CD4-positive, alpha-beta T cell treated with Interleukin-1 beta for 1 hour (primary cell): ENCODE measurements at places on chromosomes 16 and 17.

GRCh38 chr17:82272495-82273326 lies 789 bp downstream of the CSNK1D start:
- peak; percentile 52 for DNase-seq

DNA sequence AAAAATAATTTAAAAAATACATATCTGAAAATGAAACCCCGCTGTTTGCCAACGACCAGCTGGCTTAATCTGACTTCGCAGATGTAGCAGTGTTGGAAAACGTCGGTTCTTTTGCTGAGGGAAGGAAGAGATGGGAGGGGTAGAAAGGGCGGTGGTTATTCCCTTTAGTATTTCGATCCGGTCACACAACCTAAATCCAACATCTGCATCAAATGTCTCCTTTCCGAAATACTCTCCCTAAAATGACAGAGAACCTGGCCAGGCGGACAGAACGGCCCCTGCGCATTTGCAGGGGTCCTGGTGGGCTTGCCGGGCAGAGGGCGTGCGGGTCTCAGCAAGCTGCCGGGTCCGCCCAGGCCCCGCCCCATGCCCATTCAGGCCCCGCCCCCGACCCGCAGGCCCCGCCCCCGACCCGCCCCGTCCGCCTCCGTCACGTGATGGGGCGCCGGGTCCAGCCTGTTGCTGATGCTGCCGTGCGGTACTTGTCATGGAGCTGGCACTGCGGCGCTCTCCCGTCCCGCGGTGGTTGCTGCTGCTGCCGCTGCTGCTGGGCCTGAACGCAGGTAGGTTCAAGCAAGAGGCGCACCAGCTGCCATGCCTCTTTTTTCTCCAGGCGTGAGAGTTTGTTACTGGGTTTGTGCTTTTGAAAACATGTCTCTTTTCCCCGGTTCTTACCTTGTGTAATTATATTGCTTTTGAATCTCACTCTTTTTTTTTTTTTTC lies at the start of gene SCPEP1:
Gene SCPEP1, plus strand, starts transcription at position 459 of the 723 bp plus-strand sequence. Its CDS starts 29 bp downstream, at position 488.
- peak; percentile 87 for DNase-seq

DNA sequence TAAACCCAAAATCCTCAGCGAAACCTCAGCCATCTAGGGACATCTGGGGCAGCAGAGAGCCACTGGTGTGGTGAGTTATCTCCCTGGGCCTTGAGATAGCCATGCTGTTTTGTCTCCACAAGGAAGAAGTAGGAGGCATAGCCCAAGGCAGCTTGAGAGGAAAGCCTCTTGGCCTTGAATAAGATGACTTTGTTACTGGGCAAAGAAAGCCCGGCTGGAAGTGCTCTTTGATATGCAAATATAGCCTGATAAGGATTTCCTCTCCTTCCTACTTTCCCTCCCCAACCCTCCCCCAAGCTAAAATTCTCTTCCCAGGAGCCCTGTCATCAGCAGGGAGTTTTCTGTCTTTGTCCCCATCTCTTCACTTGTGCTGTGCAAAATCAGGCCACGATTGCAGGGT lies 694.4 kb downstream of the MAF start:
- no peak for DNase-seq

GRCh38 chr16:23514381-23515152 lies 4.3 kb upstream of the GGA2 start:
- DNase-seq: peak; percentile 51

DNA sequence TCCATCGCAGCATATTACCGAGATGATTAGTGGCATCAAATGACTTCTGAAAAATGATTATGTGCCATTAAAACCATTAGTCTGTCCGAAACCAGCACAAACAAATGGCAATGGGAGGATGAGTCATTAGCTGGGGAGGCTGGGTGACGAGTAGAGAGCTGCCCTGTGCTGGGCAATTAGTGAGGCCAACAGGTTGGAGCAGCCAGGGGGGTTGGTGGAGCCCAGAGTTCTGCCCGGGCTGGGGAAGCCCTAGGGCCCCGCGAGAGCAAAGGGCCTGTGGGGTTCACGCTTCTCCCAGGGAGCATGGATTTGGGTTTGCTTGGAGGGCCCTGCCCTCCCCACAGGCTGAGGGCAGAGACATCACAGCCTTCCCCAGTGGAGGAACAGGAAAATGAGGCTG lies 152.1 kb upstream of the RPL38 start:
- DNase-seq: no peak

- peak; percentile 79 for DNase-seq
Measured at GRCh38 chr16:79770244-79771064, 169.9 kb upstream of the MAF start.

- DNase-seq: no peak
Measured at GRCh38 chr16:53458635-53459034, 24.4 kb downstream of the RBL2 start.

DNA sequence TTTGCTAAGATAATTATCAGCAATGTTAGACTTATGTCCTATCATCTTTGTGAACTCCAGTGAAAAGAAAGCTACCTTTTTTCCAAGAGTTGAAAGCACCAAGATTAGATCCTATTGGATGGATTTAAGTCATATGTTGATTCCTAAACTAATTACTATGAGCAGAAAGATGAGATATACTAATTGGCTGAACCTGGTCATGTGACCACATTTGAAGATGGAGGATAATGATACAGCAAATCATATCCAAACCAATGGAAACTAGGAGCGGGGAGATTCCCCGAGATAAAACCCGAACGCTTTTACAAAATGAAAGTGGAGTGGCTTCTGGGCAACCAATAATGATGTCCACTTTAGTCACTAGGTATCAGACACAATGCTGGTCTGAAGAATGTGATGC lies 1060.2 kb upstream of the EEF2KMT start:
- DNase-seq: no peak

DNA sequence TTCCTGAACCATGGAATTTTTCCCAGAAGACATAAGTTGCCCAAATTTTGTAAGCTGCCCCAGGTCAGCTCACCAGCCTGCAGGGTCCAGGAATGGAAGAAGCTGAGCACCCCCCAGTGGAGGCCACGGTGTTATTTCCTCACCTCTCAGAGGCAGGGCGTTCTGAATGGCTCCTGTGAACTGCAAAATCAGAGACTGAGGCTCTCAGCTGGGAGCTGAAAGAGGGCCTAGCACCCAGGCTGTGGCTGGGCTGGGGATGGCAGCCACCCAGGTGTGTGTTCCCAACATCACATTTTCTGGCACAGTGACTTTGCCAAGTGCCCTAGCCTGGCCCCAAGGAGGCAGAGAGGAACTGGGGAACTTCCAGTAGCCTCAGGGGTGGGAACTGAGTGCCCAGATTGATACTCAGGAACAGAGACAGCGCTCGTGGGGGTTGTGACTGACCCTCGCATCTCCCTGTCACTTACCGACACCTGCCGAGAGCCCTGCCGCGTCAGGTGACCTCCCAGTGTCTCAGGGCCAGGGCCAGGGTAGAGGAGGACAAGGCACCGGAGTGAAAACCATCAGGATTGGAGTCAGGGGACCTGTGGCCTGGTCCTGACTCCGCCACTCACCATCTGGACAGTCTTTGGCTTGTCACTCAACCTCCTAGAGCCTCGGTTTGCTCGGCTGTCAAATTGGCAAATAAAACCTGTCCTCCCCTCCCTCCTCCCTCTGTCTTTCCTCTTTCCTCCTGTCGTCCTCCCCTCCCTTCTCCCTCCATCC lies 11.3 kb downstream of the CACNG4 start:
- no peak for DNase-seq

DNA sequence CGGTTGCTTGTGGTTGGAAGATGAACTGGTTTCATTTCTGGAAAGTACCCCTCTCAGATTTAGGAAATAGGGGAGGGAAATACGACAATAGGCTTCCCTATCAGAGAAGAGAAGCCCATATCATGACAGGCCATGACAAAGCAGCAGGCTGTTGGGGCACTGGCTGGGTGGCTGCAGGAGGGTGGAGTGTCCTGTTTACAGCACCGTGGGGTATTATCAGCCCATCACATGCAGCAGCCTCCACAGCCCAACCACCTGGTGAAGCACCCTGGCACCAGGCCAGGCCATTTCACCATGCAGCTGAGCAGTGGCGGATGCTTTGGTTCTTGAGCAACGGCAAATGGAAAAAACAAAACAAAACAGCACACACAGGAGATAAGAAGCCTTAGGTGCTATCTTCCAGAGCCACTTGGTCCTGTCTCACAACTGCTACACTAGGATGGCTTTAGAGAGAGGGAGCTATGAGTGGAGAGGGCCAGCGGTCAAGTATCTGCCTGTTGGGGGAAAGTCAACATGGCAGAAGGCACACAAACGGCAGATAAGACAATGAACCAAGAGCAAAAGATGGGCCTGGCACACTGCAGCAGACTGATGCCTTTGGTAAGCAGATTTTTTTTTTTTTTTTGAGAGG lies 24.2 kb downstream of the FAM117A start:
- DNase-seq: peak; percentile 97

DNA sequence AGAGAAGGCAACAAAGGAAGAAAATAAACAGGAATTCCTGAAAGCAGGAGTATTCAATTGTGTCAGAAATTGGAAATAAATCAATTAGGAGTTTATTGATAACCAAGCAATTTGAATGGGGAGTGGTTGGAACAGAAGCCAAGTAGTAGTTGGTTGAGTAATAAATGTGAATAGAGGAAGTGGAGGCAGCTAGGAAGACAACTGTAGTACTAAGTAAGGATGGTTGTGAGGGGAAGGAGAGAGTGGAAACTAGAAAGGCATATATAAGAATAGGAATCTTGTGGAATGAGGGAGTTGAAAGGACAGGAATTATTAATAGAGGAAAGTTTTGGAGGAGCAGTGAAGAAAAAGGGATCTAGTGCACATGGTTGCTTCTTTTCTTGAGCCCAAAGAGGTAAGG lies 34.4 kb downstream of the NFAT5 start:
- DNase-seq: no peak

- DNase-seq: no peak
Measured at GRCh38 chr17:1995321-1995892, 29.7 kb downstream of the RTN4RL1 start.

- no peak for DNase-seq
Measured at GRCh38 chr16:56549161-56549560, 15.7 kb upstream of the MT4 start.

DNA sequence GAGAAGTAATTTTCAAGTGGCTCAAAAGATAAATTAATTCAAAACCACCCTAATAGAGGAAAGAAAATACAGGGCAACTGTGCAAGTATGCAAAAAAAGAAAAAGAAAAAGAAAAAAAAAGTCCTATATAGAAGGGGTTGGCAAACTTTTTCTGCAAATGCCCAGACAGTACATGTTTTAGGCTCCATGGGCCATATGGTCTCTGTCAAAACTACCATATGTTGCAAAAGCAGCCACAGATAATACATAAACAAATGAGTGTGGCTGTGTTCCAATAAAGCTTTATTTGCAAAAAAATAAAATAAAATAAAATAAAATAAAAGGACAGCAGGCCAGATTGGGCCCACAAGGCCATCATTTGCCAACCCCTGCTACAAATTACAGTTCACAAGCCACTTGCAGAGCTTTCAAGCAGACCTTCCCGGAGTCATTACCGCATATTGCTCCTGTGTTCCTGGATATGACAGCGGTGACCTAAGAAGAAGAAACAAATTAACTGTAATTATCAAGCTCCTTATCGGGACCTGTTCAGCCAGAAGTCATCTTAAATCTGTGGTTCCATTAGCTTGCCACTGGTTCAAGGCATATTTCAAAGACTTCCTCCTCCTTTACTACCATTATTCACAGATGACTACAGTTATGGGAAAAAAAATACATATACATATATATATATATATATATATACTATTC lies 15.9 kb downstream of the ZC3H7A start:
- DNase-seq: no peak

DNA sequence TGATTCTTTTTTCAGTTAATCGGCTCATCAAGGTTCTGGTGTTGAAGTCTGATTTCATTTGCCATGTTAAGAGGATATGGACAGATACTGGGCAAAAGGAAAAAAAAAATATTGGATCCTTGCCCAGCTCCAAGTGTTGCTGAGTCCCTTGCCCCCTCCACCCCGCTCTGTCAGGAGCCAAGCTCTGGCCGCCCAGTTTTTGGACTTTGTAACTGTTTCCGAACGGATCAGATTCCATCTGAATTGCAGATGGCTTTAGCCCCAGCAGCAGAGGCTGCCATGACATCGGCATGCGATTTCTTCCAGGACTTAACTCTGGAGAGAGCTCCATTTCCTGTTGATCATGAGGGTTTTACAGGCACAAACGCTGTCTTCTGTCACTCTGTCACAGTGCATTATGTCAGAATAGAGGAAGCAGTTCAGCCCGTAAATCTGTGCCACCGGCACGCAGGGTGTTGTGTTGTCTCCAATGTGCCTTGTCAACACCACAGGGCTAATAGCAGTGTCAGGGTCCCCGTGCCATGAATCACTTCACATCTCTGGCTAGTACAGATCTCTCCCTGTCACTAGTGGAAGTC lies 615.6 kb downstream of the MAF start:
- DNase-seq: no peak

DNA sequence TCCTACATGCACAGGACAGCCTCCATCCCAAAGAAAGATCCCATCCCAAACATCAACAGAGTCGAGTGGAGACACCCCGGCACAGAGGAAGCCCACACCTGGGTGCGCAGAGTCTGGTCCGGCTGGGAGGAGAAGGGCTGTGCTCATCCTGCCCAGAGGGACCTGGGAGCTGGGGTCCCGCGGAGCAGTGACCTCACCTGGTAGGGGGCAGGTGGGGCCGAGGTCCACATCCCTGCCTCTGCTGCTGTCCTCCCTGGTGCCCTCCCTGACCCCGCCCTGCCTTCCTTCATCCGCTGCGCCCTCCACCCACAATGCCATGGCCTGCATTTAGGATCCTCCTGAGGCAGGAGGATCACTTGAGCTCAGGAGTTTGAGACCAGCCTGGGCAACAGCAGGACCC lies 2.9 kb downstream of the C16orf90 start:
- no peak for DNase-seq

- DNase-seq: no peak
Measured at GRCh38 chr16:20538181-20538580, 38.0 kb downstream of the ACSM2B start.

- DNase-seq: no peak
Measured at GRCh38 chr16:84766978-84767773, 52.6 kb upstream of the CRISPLD2 start.

GRCh38 chr17:35315283-35315682 lies 58.1 kb downstream of the SLFN11 start:
- no peak for DNase-seq

DNA sequence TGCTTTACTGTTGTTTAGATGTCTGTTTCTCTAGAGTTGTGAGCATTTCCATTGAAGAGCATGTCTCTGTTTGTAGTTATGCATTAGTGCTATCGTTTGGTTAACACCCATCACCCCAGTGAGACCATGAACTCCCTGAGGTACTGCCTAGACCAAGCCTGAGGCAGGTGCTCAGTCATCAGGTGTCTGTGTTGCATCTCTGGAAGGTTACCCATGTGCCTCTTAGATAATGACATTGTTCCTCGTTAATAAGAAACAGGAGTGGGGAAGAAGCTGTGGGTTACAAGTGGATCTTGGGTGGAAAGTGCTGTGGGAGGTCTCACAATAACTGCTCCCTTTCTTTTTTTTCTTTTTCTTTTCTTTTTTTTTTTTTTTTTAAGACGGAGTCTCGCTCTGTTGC lies 18.3 kb downstream of the DNAJA3 start:
- DNase-seq: no peak

GRCh38 chr17:78259192-78259554 lies 27.7 kb downstream of the TMEM235 start:
- no peak for DNase-seq

- no peak for DNase-seq
Measured at GRCh38 chr16:27156579-27156978, 46.7 kb upstream of the KDM8 start.
